ENCODE measurements at places on chromosomes 1 and 21. TPM values are rescaled to one million over a fixed set of nuclear protein-coding genes. Genes with fewer than 3 reads are reported as not detected.

The BRDT gene
- total RNA-seq, result not detected

The NOL9 gene
- 16.7 TPM for total RNA-seq

DNA sequence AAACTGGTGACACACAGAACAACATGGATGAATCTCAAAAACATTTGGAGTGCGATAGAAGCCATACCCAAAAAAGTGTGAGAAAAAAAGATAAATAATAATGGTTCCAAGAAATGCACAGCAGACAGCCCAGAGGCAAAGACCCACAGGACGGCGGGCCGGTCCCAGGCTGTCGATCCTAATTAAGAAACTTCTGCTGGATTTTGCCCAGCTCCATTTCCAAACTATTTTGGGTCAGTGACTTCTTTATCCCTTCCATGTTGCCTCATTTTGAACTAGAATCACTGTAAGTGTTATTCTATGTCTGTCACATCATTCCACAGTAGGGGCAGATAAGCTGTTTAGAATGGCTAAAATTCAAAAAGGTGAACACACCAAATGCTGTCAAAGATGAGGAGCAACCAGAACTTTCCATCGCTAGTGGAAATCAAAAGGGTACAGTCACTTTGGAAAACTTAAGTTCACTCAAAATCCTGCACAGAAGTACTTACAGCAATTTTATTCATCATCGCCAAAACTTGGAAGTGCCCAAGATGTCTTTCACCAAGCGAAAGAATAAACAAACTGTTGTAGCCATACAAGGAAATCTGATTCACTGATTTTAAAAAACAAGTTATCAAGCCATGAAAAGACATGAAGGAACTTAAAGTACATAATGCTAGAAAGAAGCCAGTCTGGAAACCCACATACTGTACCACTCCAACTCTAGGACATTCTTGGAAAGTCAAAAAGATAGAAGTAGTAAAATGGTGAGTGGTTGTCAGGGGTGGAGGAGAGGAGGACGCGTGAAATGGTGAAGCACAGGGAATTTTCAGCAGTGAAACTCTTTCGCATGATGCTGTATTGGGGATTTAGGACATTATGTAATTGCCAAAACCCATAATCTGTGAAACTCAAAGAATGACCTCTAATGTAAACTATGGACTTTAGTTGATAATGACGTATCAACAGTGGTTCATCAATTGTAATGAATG lies 7.5 kb downstream of the NBPF1 start:
- DNase-seq, result peak; percentile 87

DNA sequence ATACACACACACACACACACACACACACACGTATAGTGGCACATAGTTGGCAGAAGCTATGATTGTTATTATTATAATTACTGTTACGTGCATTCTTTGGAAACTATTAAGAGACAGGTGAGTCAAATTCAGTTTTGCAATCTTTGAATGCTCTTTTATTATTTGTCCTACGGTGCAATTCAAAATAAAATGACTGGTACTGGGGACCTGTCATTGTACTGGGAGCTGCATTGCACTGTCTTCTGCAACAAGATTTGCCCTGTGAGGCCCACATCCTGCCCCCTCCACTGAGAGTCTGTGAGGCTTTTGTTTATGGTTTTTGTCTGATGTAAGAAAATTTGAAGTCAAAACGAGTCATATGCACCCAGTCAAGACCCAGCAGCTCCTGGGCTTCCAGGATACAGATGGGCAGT lies 1.9 kb downstream of the LY9 start:
- DNase-seq, result no peak

GRCh38 chr21:41410767-41411448 lies 15.1 kb upstream of the MX1 start:
- peak; percentile 84 for DNase-seq

DNA sequence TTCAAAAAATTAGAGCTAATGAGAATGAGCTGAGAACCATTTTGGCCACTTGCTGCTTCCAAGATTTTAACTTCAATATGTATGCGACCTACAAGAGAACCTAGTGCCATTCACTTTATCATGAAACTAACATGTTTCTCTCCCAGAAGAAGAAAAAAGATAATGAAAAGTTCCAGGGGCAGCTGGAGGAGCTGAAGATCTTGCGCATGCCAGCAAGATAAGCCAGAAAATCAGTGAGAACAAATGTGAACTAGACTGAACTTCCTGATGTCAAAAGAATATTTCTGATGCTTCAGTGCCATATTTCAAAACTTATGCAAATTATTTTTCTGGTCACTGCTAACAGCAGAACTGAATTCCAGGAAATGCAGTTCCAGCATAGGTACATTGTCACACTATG lies 1265.1 kb downstream of the BRINP3 start:
- DNase-seq, result no peak

DNA sequence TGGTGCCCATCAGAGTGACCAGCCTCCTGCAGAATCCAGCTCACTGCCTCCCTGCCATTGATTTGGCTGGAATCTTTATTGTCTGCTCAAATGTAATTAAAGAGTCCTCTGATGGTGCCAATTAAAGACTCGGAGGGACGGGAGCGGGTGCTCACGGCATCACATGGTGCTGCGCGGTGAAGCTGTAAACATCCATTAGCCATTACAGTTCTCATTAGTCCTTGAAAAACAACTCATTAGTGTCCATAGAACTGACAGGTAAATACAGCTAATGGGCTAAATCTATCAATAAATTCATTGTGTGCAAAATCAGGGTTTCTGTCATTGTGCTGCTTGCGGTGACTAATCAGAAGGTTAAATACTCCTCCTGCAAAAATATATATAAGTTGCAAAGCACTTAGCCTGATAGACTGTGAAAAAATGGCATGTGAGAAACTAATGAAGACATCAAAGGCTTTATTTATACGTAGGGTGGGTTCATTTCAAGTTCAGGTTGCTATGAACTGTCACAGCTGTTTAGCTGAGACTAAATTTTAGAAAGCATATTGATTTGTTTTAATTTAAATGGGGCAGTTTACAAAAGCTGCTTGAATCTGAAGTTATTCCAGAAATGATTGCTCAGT lies 289.8 kb upstream of the POU3F1 start:
- no peak for DNase-seq

All from vagina (tissue), 2 donors.